Uterus (tissue), 4 donors: ENCODE measurements at places on chromosomes 2 and 18. TPM values are rescaled to one million over a fixed set of nuclear protein-coding genes. Genes with fewer than 3 reads are reported as not detected.

Gene MARCHF4
- total RNA-seq = not detected

DNA sequence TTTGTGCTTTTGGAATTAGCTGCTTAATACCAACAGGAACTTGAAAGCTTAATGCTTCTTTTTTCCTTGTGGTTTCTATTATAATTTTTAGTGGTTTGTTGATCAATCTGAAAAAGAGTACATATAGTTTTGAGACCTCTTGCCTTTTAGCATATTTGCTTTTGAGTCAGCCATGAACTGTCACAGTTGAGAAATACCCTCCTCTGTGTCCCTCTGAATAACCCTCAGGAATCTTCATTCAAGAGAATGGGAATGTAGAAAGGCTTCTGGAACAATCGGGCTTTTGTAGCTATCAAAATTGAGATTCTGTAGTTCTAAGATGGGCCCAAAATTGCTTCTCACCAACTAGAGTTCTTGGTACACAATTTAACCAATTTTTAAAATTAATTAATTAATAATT, 451.1 kb upstream of the TRIB2 start:
- no peak overlapping the region for H3K27ac ChIP-seq
- no peaks in the 10 kb centered on the region for H3K36me3 ChIP-seq
- no peak overlapping the region for H3K4me3 ChIP-seq
- no peaks in the 10 kb centered on the region for H3K4me1 ChIP-seq

- H3K4me3 ChIP-seq = no peak overlapping the region
- no peaks in the 10 kb centered on the region for H3K36me3 ChIP-seq
- H3K4me1 ChIP-seq = no peaks in the 10 kb centered on the region
- no peak for DNase-seq
- H3K27ac ChIP-seq = no peak overlapping the region
- H3K27me3 ChIP-seq = no peaks in the 10 kb centered on the region
These were observed 110.9 kb upstream of the SP3 start for GRCh38 chr2:174076040-174076439.

- no peaks in the 10 kb centered on the region for H3K4me1 ChIP-seq
- H3K36me3 ChIP-seq = no peaks in the 10 kb centered on the region
- no peak overlapping the region for H3K4me3 ChIP-seq
- H3K27me3 ChIP-seq = no peaks in the 10 kb centered on the region
These were observed 42.2 kb downstream of the UBE2E3 start for GRCh38 chr2:181022652-181023051.

- peak; percentile 19 for DNase-seq
- peak overlapping the region; percentile 90 for H3K27ac ChIP-seq
- no peaks in the 10 kb centered on the region for H3K36me3 ChIP-seq
- peak overlapping the region; percentile 52 for H3K4me3 ChIP-seq
- no peaks in the 10 kb centered on the region for H3K27me3 ChIP-seq
- H3K4me1 ChIP-seq = no peaks in the 10 kb centered on the region
These were observed 678 bp downstream of the PIAS2 start for GRCh38 chr18:46916551-46917107.

Gene PPP1R1C
- not detected for total RNA-seq

Gene TCF23
- 19.4 TPM for total RNA-seq

Gene CFAP221
- 5.0 TPM for total RNA-seq

Gene TMEM182
- total RNA-seq = under 0.01 TPM

- no peaks in the 10 kb centered on the region for H3K27me3 ChIP-seq
- no peak overlapping the region for H3K27ac ChIP-seq
- no peaks in the 10 kb centered on the region for H3K36me3 ChIP-seq
- H3K4me3 ChIP-seq = no peak overlapping the region
These were observed 130.2 kb downstream of the OSR1 start for GRCh38 chr2:19228181-19228593.

DNA sequence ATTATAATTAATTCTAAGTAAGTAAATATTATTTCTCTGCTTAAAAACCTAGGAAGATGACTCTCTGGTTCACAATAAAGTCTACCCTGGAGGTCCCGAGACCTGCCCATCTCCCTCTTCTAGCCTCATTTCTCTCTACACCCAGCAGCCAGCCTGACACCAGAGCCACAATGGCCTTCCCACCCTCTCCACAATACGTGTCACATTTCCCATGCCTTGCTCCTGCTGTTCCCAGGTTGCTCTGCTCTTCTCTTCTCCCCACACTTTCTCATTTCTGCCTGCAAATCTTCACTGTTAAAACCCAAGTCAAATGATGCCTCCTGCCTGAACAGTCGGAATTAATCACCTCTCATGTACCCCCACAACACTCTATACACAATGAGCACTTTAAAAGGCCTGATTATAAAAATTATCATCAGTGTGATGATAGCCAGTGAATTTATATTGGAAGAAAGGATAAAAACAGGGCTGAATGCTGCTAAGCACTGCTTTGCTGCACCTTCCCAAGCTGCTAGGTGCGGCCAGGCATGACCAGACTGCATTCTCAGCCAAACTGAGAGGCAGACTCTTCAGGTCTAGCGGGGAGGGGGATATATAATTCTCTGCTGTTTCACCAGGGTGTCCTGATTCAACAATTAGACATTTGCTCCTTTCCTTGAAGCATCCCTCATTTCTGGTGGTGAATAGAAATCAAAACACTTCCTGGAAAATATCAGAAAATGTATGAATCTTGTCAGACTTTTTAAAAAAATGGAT, 160.6 kb downstream of the DTNA start:
- H3K27ac ChIP-seq = no peak overlapping the region
- no peak for DNase-seq
- no peaks in the 10 kb centered on the region for H3K27me3 ChIP-seq
- no peak overlapping the region for H3K4me3 ChIP-seq
- H3K4me1 ChIP-seq = no peaks in the 10 kb centered on the region

DNA sequence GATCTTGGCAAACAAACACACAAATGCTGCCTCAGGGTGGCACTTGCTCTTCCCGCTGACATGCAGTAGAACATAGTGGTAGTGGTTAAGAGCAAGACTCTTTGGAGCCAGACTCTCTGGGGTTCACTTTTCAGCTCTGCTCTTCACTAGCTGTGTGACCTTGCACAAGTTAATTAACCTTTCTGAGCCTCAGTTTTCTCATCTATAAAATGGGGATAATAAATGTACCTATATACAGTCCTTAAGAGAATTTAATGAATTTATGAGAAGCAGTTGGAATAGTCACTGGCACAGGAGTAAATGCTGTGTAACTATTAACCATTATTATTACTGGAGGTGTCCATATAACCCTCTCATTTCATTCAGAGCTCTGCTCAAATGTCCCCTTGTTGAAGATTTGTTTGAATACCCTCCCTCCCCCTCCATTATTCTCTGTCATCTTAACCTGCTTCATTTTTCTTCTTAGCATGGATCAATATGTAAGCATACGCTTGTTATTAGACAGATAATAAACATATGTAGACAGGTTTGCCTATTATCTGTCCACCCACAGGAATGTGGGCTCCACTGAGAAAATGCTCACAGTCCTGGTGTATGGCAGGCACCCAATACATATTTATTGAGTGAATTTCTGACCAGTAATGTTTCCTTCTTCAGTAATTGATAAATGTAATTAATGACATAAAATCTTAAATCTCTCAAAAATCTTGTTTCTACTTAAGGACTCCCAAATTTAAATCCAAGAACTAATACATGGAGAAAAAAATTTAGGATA, 64.5 kb downstream of the TSPYL6 start:
- no peaks in the 10 kb centered on the region for H3K36me3 ChIP-seq
- H3K27me3 ChIP-seq = no peaks in the 10 kb centered on the region
- DNase-seq = no peak
- no peaks in the 10 kb centered on the region for H3K4me1 ChIP-seq
- H3K4me3 ChIP-seq = no peak overlapping the region
- H3K27ac ChIP-seq = no peak overlapping the region

DNA sequence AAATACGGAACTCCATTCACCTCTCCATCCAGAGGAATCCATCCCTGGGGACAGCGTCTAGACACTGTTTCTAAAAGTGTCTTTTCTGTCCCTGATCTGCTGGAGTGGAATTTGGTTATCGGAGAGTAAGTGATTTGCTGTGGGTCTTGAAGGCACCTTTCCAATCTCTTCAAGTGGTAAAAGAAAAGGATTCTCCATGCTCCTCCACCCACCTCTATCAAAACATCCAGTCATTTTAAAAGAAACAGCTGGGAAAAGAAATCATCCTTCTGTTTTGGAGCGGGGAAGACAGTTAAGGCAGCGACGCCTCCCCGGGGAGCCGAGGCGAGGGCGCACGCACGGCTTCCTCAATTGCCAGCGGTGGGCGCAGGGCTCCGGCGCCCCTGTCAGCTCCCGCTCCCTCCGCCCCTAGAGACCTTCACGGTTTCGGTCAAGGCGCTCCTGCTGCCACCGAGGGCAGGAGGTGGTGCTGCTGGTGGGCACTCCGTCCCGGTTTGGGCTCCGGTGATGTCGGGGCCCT, 547 bp downstream of the SLC35F5 start:
- no peaks in the 10 kb centered on the region for H3K36me3 ChIP-seq
- peak overlapping the region; percentile 87 for H3K4me3 ChIP-seq
- peak overlapping the region; percentile 88 for H3K27ac ChIP-seq

DNA sequence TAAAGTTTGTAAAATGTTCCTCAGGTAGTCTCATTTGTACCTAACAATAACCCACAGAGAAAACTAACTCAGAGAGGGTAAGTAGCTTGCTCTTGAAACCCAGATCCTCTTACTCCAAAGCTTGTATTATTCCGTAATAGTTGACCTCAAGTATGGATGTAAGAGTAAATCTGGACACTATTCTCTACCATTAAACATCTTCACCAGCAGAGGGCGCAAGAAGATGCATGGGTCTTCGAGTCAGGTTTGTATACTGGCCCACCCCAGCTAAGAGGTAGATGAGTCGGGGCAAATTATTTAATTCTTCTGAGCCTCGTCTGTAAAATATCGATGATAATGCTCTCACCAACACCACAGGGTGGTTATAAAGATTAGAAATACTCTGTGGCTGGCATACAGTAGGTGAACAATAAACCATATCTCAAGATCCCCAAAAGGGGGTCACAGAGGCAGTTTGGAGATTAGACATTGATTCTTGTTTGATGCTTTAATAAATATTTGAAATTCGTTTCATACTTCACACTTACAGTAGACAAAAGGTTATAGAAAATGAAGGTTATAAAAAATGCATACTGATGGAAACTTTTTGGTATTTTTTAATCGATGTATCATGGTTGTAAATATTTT, 3.5 kb upstream of the CABLES1 start:
- no peaks in the 10 kb centered on the region for H3K36me3 ChIP-seq
- H3K27ac ChIP-seq = no peak overlapping the region
- H3K27me3 ChIP-seq = no peaks in the 10 kb centered on the region
- DNase-seq = peak; percentile 57
- peaks cover 4% of the 10 kb centered on the region for H3K4me1 ChIP-seq

- DNase-seq = no peak
- H3K4me1 ChIP-seq = no peaks in the 10 kb centered on the region
- no peaks in the 10 kb centered on the region for H3K36me3 ChIP-seq
- H3K27me3 ChIP-seq = no peaks in the 10 kb centered on the region
These were observed 813.0 kb upstream of the ID2 start for GRCh38 chr2:7868836-7869235.

- H3K4me3 ChIP-seq = no peak overlapping the region
- DNase-seq = no peak
- H3K27me3 ChIP-seq = no peaks in the 10 kb centered on the region
- H3K27ac ChIP-seq = no peak overlapping the region
- H3K36me3 ChIP-seq = no peaks in the 10 kb centered on the region
These were observed 15.3 kb downstream of the FAM168B start for GRCh38 chr2:131077966-131078365.

DNA sequence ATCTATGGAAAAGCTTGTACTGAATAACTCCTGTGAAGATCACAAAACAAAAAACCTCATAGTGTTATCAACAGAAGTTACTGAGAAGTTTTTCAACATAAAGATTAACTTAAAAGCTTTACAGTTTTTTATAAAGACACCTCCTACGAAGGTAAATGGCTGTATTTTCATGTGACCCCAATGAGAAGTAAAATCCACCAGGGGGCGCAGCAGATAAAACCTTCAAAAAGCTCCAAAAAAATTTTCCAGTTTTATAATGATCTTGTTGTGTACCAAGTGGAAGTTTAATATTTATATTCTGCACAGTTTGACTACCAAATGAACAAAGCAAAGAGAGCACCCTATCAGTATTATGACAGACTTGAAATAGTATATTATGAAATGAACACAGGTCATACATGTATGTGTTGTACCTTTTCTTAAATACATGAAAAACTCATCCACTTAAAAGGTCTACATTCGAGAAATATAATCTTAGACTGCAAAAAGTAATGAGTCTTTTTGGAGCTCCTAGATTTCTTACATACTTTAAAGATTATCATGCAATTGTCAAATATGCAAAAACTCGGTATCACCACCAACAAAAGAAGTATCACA, 38.5 kb downstream of the PNO1 start:
- peak overlapping the region; percentile 22 for H3K27ac ChIP-seq
- H3K4me1 ChIP-seq = peaks cover 7% of the 10 kb centered on the region
- peak; percentile 51 for DNase-seq
- no peaks in the 10 kb centered on the region for H3K36me3 ChIP-seq
- H3K27me3 ChIP-seq = no peaks in the 10 kb centered on the region

Gene CNDP1
- 1.0 TPM for total RNA-seq

GRCh38 chr2:112841295-112842044, 4.9 kb upstream of the IL1B start:
- no peaks in the 10 kb centered on the region for H3K36me3 ChIP-seq
- H3K4me3 ChIP-seq = no peak overlapping the region
- H3K27me3 ChIP-seq = no peaks in the 10 kb centered on the region
- H3K27ac ChIP-seq = no peak overlapping the region
- no peak for DNase-seq
- no peaks in the 10 kb centered on the region for H3K4me1 ChIP-seq

- DNase-seq = no peak
- no peak overlapping the region for H3K27ac ChIP-seq
- H3K4me1 ChIP-seq = no peaks in the 10 kb centered on the region
- H3K27me3 ChIP-seq = no peaks in the 10 kb centered on the region
These were observed 516 bp upstream of the DOCK10 start for GRCh38 chr2:225042800-225043167.
